ENCODE measurements at places on chromosomes 16 and 17.

DNA sequence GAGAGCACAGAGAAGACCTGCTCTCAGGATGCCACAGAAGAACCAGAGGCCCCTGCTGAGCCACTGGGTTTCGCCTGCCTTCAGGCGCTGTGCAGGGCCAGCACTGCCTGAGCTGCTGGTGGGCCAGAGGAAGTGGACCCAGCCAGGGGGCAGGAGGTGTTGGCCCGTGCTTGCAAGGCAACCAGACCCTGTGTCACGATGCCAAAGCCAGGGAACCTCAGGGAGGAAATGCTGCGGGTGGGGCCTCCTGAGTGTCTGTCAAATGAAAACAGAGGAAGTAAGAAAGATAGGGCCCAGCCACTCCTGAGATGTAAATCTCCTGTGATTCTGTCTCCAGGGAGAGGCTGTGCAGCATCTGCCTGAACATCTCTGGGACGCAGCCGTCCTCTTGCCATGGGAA, 58.1 kb upstream of the ADORA2B start:
- no peak for DNase-seq

DNA sequence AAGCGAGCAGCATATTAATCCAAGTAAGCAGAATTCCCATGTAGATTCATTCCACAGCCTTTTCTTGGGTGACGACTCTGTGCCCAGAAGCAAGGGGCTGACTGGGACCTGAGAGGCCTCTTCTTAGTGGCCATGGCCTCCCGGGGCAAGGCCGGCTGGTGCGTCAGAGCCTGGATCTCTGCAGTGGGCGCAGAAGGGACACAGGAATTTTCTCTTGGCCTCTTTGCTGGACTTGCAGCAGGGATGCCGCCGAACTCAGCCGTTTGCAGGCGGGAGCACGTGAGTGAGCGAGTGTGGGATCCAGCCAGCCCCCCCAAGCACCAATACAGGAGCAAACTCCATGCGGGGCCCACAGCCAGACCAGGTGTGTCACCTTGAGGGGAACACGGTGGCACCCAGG, 151.8 kb downstream of the RPTOR start:
- no peak for DNase-seq

DNA sequence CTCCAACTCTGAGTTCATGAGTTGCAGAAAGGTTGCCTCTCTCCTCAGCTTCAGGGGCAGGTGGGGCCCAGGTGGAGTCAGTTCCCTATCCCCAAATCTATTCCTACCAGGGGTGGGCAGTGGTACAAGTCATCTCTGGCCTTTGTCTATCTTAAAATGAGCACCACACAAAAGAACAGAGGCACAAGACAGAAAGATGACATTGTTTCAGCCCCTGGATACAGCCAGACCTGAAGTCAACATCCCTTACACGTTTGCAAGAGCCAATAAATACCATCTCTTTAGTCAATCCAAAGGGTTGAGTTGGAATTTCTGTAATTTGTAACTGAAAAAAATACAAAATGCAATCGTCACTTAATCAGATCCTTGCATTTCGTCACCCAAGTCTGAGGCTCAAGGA, 32.2 kb downstream of the MMP15 start:
- no peak for DNase-seq

GRCh38 chr17:74733365-74734122, 3.5 kb upstream of the RAB37 start:
- no peak for DNase-seq
